NCI-H1092 (cell line): ENCODE measurements at places on chromosomes 5 and 9.

DNA sequence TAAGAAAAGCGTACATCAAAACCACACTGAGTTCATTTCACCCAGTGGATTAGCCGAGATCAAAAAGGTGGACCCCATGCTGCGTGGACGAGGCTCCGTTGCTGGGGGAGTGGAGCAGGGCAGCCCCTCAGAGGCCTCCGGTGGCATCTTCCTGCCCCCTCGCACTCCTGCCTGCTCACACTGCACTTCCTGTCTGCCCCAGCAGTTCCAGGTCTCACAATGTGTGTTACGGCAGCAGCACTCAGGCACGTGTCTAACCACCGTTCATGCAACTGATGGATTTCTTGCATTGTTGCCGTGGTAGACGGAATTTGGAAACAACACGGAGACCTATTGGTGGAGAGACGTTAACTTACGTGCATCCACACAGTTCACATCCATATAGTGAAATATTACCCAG is 196.6 kb upstream of the OTULINL start:
- no peak for DNase-seq

DNA sequence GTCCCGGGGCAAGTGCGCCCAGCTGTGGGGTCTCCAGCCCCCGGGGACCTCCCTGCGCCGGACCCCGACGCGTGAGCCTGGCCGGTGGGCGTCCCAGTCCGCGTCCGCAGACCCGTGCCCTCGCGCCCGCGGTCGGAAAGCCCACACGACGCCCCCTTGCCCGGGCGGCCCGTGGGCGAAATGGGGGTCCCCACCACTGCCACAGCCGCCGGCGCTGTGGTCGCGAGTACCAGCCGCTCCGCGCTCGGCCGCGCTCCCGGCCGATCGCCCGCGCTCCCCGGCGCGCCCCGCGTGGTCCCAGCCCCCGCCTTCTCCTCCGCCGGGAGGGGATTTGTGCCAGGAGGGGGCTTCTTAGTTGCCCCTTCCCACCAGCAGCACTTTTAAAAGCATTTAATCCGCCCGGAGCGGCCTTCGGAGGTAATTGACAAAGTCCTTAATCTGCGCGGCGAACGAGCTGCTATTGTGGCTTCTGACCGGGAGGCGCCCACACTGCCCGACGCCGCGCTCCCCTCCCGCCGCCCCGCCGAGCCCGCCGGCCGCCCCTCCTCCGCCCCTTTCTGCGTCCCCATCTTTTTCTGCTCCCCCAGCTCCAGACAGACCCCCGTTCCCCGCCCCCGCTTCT is 469 bp upstream of the FIBCD1 start:
- DNase-seq, result no peak

- no peak for DNase-seq
Observed at GRCh38 chr5:67176936-67177335, 19.7 kb downstream of the CD180 start.

GRCh38 chr9:88429595-88430430 is 41.6 kb downstream of the SPIN1 start:
- DNase-seq, result no peak

DNA sequence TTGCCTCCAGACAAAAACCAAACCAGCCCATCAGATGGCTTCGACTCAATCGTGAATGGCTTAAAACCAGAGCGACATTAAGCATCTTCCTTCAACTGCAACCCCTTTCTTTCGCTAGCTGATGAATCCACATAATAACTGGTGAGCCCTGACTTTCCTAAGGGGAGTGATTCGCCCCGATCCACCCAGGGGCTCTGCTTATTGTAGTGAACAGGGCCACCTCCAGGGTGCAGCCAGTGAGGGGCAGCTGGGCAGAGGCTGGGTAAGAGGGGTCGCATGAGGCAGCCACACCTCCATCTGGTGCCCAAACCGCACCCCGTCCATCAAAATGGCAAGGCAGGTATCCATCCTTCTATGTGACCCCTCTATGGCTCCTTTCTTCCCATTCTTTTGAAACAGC is 38.0 kb downstream of the SLC35D2 start:
- DNase-seq, result no peak

DNA sequence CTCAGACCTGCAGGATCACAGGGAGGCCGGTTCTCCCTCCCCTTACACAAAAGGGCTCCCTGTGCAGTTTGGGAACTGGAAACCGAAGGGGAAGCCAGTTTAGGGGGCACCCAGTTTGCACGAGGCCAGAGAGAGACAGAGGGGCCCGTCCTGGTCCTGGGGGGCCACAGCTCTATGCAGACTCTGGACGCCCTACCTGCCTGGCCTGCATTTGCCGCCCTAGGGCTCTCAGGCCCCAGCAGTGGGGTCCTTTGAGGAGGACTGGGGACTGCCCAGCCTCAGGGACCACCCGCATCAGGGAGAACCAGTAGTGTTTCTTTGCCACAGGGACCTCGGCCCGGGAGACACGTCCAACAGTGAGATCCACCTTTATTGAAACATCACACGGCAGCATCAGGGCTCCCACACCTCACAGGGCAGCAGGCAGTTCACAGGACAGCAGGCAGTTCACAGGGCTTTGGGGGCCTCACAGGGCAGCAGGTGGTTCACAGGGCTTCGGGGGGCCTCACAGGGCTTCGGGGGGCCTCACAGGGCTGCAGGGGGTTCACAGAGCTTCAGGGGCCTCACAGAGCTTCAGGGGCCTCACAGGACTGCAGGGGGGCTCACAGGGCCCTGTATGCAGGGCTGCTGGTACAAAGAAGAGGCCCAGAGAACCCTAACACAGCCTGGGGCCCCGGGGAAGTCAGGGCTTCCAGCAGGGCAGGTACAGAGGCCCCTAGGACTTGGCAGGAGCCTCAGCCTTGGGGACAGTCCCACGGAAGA is 648 bp upstream of the NSMF start:
- DNase-seq, result no peak

DNA sequence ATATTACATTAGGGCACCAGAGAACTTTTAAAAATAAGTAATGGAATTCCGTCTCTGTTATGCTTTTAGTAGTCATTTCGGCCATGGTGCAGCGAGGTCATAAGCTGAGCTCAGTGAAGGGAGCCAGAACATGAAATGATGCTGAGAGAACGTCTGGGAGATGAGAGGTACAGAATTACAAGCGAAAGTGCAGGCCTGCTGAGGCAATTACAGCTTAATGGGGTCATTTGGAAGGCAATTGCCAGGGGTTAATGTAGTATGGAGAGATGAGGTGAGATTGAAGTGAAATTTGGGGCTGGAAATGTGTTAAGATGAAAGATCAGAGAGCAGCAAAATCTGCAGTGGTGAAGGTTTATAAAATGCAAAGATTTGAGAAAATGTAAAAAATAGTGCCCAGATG is 96.5 kb downstream of the PBX3 start:
- DNase-seq, result peak; percentile 80

DNA sequence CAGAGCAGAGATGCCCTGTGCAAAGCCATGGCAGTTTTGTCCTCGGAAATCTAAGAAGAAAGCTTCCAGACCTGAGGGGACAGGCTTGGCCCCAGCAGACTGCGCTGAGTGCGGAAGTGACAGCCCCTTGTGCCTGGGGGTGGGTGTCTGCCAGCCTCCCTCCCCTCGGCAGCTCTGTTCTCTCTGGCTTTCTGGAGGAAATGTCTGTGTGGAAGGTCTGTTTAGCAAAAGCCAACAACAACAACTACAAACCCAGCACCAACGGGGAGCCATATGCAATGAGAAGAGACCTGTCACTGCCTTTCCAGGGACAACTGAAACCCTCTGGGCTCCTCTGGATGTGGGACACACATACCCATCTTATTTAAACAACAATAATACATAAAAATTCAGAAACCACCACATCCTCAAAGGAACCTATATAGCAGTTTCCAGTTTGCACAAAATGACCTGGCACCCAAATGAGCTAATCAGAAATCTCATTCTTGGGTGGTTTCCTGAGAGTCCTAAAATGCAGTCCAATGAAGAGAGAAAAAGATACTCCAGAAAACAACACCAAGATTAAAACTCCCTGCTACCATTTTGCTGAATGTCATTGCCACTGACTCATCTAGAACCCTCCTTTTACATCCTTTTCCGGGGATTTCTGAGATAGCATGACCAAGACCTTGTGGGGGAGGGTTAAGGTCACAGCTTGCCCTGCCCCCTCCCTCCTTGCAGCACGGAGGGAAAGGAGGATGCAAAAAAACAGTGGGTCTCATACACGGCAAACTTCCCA is 97.7 kb downstream of the AK8 start:
- no peak for DNase-seq

- DNase-seq, result no peak
Observed at GRCh38 chr5:178672630-178673029, 45.8 kb upstream of the CLK4 start.

- no peak for DNase-seq
Observed at GRCh38 chr5:146188358-146188757, 5.9 kb upstream of the LARS1 start.

GRCh38 chr5:172667786-172668593 is 26.9 kb downstream of the NEURL1B start:
- DNase-seq, result no peak

DNA sequence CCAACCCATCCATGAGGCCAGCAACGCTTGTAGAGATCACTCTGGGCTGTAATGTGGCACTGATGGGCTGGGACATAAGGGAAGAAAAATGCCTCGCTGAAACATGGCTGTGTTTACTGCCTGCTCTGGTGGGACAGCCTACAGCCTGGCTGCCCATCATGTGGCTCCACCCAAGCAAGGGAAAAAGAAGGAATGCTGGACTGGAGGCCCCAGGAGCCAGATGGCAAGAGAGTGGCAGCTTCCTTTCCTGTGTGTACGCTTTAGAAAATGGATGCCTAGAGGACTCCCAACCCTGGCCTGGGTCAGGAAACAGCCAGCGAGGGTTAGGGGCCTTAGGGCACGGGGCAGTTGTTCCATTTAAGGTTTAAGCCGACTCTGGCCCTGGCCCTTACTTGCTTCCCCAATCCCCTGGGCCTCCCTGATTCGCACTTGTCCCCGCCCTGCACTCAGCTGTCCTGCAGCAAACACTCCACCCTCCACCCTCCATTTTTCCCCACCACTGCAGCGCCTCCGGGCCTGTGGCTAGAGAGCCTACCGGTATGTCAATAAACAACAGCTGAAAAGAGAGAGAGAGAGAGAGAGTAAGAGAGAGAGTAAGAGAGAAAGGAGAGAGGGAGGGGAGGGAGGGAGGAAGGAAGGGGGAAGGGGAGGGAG is 819.4 kb downstream of the SEMA5A start:
- DNase-seq, result no peak

DNA sequence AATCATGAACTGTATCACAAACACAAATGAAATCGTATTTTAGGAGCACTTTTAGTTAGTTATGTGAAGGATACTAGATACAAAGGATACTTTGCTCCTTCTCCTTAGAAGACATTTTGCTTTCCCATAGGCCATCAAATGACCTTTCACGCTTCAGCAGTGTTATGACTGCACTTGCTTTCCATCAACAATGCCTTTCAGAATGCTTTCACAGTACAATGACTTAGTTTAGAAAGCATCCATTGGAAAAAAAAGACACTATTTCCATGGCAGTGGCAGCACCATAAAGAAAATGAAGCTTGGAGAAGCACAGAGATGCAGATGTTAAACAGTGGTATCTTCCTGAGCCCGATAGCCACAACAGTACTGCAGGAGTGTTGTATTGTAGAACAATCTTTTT is 203.9 kb downstream of the PCSK1 start:
- no peak for DNase-seq

- no peak for DNase-seq
Observed at GRCh38 chr5:96408841-96409538, 24.1 kb downstream of the PCSK1 start.

DNA sequence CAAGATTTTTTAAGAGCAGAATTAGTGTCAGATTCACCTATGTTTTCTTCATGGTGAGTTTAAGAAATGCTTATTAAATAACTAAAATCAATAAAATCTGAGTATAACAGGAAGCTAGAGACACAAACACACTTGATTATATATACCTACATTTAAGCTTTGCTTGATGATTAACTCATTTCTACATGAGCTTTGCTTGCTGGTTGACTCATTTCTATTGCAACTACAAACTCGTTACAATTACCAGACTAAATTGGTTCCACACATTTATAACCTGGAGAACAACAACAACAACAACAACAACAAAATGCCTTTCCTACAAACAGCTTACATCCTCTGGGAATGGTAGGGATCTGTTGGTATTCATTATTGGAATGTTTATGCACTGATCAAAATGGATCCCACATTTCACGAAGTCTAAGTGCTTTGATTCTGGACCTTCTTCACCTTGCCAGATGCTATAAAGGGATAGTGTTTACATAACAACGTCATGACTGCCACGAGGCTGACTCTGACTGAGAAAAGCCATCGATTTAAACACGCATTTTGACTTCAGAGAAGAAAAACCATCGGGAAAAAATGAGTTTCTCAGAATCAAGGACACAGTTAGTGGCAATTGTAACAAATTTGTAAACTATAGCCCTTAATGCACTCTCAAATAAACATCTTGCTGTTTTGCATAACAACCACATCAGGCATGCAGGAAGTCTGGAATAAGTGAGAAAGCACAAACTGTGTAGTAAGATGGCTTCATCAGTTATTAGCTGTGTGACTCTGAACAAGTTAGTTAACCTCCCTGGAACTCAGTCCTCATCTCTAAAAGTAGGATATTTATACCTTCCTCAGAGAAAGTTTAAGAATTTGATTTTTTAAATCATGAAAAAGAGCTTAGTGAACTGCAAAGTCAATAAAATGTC is 49.8 kb downstream of the RASEF start:
- DNase-seq, result no peak

GRCh38 chr5:58499941-58500340 is 8.7 kb downstream of the GAPT start:
- no peak for DNase-seq

GRCh38 chr5:172064766-172065165 is 58.3 kb upstream of the FBXW11 start:
- DNase-seq, result no peak

GRCh38 chr5:121834021-121834420 is 17.7 kb upstream of the FTMT start:
- no peak for DNase-seq

DNA sequence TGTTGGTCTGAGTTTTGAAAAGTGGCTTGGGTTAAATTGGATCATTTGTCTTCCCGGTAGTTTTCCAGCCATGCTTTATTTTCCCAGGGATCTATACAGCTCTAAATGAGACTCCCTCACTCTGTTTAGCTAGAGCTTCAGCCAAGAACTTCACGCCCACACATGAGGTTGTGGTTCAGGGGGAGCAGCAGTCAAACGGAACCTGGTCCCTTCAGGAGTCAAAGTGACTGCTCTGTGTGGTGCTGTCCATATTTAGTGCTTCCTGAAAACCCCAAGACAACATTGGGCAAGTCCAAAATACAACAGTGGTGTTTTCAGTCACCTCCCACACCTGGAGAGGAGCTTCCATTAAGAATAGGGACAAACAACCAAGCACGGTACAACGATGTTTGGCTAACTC is 90.5 kb downstream of the ANKH start:
- no peak for DNase-seq

- DNase-seq, result no peak
Observed at GRCh38 chr5:115147052-115147451, 22.7 kb downstream of the TRIM36 start.
